ENCODE measurements at places on chromosomes 1 and 21.
A peak's percentile ranks its signal among the peaks of the same experiment; 100 is the strongest.

GRCh38 chr1:161174911-161175310 is 2.4 kb downstream of the B4GALT3 start:
- DNase-seq: no peak

GRCh38 chr1:76186554-76187170 is 112.1 kb downstream of the ST6GALNAC3 start:
- no peak for DNase-seq

- no peak for DNase-seq
Measured at GRCh38 chr1:76080552-76081079, 6.1 kb downstream of the ST6GALNAC3 start.

GRCh38 chr1:49765034-49765433 is 258.7 kb downstream of the AGBL4 start:
- no peak for DNase-seq

DNA sequence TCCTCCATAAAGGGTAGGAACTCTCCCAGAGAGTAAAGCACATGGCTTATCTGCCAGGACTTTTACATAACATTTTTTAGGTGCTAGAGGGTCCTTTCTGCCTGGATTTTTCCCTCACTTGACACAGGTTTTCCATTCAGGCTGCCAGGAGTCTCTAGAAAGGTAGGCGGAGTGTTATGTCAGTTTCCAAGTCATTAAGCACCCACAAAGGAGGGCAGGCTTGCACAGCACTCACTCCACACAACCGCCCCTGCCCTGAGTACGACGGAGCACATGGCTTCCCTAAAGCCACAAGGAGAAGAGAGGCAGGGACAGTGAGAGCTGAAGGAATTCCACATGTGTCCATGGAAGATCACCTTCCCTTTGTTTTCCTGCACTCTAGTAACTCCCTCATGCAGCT is 55.7 kb downstream of the CAPZB start:
- DNase-seq: no peak

GRCh38 chr21:41475714-41476420 is 32.1 kb downstream of the TMPRSS2 start:
- no peak for DNase-seq

DNA sequence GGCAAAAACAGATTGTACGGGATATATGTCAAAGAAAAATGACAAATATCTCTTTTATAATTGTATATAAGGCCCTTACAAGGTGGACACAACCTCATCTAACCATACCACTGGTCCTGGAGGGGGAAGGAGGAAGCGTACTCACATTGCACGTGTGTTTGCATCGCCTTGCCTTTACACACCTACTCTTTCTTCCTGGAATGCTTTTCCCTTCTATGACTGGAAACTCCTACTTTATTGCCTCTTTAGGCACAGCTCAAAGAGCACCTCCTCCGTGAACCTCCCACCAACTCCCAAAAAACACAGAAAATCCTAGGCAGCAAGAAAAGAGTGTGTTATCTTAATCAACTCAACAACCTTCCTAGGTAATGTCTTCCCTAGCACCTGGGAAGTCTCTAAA is 99.7 kb upstream of the LBR start:
- no peak for DNase-seq

DNA sequence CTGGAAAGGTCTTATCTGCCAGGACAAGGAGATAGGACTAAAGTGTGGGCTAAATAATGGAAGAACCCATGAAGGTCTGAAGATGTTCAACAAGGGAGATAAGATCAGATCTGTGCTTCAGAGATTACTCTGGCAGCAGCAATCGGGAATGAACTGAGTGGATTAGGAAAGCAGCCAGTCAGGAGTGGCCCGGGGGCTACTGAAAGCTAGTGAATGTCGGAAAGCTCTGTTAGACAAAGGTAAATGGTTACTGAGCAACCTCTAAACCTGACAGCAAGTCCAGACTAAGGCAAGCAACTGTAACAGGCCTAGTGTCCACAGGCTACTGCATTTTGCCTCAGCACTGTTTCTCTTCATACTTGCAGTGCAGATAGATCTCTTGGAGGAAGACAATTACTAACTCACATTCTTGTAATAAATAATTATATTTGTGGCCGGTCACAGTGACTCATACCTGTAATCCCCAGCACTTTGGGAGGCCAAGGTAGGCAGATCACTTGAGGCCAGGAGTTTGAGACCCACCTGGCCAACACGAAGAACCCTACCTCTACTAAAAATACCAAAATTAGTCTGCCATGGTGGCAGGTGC is 12.5 kb downstream of the IQGAP3 start:
- no peak for DNase-seq

- DNase-seq: no peak
Measured at GRCh38 chr1:109802901-109803561, 39.3 kb upstream of the EPS8L3 start.

DNA sequence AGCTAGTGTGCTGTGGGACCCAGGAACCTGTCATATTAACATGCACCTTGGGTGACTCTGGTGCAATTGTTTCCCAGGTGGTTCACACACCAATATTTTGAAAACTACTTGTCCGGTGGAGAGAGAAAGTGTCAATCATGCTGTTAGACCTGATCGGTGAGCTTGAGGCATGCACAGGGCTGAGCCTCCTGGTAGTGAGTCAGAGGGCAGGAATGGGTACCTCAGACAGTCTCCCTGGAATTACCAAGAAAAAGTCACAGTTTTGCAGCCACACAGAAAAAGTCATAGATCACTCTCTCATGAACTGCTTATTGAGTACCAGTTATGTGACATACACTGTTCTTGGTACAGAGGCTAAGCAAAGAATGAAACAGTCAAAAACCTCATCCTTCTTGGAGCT is 140.1 kb upstream of the NFIA start:
- DNase-seq: no peak

GRCh38 chr1:21244154-21244553 is 46.1 kb downstream of the ECE1 start:
- DNase-seq: no peak

DNA sequence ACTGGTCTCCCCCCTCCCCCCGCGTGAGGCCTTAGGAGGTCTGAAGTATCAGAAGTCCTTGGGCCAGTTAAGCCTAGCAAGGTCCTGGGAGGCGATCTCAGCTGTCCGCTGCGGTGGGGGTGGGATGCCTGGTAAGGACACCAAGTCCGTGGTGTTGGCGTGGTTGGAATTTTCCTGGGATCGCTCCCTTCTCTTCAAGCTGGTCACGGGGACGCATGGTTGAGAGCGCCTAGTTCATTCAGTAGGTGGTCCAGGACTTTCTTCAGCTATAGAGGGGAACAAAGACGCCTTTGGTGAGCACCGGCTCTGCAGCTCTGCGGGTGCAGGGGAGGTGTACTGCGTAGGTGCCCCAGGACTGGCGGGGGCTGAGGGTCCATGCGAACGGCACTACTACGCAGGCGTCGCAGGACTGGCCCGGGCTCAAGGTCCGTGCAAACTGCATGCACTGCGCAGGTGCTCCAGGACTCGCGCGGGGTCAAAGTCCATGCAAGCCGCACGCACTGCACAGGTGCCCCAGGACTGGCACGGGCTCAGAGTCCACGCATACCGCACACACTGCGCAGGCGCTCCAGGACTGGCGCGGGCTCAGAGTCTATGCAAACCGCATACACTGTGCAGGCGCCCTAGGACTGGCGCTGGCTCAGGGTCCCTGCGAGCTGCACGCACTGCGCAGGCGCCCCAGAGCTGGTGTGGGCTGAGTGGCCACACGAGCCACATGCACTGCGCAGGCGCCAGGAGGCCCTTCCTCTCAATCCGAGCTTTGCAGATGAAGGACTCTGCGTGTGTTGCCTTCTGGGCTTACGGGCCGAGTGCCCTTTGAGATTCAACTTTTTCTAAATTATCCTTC is 36.6 kb upstream of the HMGN1 start:
- DNase-seq: peak; percentile 71

DNA sequence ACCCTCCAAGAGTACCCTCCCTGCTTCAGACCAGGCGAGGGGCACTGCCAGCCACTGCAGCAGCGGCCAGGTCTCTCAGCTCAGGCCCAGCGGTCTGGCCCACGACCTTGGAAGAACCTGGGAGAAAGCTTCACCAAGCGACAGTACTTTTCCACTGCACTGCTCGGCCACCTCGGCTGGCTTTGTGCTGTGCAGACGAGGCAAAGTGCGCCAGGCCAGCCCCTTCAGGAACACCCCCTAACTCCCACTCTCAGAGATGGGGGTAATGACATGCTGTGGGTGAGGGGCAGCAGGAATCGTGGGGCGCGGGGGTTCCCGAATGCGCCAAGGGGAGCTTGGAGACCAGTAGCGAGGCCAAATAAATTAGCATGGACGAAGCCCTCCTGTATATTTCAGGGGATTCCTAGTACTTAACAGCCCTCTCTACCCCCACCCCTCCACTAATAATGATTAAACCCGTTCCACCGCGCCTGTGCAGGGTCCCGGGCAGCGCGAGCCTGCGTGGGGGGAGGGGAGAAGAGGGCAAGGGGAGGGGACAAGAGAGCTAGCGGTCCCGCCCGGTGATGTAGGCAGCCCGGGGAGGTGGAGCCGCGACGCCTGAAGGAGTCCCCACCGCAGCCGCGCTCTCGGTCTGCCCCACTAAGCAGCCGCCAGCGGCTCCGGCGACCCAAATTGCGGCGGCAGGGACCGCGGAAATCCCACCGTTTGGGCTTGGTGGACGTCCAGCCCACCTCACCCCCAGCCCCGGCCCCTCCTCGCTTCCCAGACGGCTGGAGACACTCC is at the start of gene FAM43B:
TSS of gene FAM43B (plus strand) at position 629 of the 783 bp plus-strand sequence. CDS start 401 bp downstream, outside the sequence.
- peak; percentile 76 for DNase-seq

- no peak for DNase-seq
Measured at GRCh38 chr1:244639561-244639960, 13.4 kb upstream of the DESI2 start.

- peak; percentile 70 for DNase-seq
Measured at GRCh38 chr1:181166377-181167196, 78.1 kb downstream of the IER5 start.

- DNase-seq: no peak
Measured at GRCh38 chr1:248906753-248907661, 972 bp downstream of the PGBD2 start.

DNA sequence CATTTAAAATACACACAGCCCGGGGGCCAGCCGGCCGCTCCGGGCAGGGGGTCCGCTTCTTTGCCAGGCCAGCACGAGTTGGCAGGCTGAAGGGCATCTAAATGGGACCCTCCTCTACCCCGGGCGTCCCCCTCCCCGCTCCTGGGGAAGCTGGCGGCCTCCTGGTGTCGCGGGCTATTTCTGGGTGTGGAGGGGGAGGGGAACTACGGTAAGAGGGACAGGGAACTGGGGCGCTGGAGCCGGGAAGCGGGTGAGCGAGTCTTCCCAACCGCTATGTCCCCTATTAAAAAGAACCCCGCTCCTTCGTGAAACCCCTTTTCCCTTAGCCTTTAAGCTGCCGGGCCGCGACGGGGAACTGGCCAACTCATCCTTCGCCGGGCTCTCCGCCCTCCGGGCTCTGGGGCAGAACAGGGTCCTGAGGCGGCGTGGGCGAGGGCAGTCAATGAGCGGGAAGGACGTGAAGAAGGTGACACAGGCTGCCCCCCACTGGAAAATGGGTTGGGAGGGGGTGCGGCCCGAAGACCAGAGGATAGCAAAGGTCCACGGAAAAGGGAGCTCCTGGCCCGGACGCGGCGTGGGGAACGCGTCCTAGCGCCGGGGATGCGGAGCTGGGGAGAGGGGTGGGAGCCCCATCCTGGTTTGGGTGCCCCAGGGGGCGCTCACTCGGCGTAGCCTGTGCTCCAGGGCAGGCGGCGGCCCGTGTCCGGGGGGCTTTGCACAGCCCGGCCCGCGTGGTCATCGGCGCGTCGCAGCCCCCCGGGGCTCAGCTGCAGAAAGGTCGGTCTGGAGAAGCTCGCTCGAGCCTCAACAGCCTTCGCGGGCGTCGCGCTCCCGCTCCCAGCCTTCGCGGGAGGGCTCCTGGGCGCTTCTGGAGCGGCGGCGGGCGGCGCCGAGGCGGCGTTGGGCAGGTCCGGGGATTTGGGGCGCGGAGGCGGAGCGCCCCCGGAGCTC is 544 bp downstream of the PPM1J start:
- DNase-seq: no peak

GRCh38 chr1:59730302-59730701 is 84.4 kb upstream of the HOOK1 start:
- no peak for DNase-seq

DNA sequence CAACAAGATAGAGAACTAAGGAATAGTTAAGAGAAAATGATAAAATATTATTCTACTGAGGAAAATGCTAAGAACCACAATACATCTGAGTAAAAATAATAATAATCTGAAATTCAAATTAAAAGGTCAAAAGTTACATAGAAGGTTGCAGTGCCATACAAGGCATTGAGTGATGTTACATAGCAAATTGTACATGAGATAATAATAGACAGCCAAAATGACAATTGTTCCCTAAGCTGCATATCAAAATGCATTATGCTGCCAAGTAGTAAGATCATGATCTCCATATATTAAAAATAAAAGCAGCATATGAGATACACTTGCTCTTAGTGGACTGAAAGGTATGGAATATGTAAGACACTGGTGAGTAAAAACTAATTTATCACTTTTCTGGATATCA is 547.7 kb downstream of the KCNT2 start:
- no peak for DNase-seq

- no peak for DNase-seq
Measured at GRCh38 chr1:99163671-99164070, 100.6 kb upstream of the PLPPR4 start.

DNA sequence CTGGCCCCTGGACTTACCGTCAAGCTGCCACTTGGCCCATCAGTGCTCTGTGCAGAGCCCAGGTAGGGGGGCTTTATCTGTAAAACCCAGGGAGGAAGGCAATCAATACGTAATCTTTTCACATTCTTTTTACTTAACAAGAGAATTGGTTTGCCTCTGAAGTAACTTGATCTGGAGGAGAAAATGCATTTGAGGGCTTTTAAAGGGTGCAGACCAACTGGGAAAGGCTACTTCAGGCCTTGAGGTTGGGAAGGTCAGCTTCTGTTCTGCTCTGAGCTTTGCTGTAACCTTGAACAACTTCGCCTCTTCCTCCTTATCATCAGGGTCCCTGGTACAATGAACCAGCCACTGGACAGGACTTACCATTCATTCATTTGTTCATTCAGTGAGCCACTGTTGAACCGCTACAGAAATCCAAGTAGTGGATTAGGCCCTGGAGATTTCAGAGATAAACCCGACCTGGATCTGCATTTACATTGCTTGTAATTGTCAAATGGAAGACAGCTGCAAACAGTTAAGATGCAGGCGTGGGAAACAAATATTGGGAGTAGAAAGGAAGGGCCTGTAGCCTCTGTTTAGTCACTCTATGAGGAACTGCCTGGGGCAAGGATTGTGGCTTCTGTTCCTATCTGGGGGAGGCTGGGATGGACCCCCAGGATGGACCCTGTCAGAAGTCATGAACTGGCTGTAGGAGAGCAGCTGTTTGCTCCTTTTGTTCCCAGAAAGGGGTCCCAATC is 90.9 kb downstream of the MAN1C1 start:
- DNase-seq: no peak

GRCh38 chr21:34782506-34783360 is 113.9 kb downstream of the CLIC6 start:
- peak; percentile 28 for DNase-seq

- peak; percentile 46 for DNase-seq
Measured at GRCh38 chr1:11841245-11842153, 6.1 kb downstream of the NPPA start.

Measured in frontal cortex (tissue), 4 donors.